Mesenteric fat pad (tissue), 1 donor: ENCODE measurements at places on chromosomes 11 and 22.
A peak's percentile ranks its signal among the peaks of the same experiment; 100 is the strongest.

GRCh38 chr22:19520566-19521305, 3.5 kb downstream of the CLDN5 start:
- DNase-seq: peak; percentile 65

GRCh38 chr11:87116185-87116584, 78.5 kb downstream of the TMEM135 start:
- no peak for DNase-seq

DNA sequence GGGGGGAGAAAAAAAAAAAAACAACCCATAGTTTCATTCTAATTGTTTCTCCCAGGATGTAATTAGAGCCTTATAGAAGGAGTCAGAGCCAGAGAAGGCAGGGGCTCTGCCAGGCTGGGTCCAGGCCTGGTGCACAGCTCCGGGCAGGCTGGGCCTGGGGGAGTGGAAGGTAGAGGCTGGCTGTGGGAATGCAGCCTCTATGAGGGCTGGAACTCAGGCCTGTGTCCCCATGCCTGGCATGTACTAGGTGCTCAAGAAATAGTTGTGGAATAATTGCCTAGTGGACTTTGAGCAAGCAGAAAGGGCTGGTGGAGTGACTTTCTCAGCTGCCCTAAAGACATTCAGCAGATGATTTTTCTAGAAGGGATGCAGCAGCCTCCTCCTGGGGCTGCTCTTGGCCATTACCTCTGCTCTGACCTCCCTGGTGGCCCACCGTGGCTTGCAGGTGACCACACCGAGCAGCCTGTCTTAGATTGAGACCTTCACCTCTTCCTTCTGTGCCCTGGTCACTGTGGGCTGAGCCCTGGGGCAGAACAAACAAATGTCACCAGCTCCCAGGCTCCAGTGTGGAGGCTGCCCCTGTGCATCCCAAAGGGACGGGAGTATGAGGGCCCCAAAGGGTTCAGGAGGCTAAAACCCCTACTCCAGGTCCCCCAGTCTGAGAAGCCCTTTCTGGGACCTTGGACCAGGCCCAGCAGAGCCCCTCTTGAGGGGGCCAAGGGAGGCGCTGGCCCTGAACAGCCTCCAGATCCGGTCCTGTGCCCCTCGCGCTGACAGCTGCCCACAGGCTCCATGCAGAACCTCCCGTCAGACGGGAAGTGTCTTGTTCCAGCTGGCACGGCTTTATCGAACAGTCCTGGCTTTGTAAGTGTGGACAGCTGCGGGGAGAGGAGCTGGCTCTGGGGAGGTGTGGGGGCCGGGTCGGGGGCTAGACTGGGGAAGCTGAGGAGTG, 18.8 kb downstream of the MYEOV start:
- peak; percentile 87 for DNase-seq

GRCh38 chr11:32290783-32291182, 144.6 kb downstream of the WT1 start:
- no peak for DNase-seq

DNA sequence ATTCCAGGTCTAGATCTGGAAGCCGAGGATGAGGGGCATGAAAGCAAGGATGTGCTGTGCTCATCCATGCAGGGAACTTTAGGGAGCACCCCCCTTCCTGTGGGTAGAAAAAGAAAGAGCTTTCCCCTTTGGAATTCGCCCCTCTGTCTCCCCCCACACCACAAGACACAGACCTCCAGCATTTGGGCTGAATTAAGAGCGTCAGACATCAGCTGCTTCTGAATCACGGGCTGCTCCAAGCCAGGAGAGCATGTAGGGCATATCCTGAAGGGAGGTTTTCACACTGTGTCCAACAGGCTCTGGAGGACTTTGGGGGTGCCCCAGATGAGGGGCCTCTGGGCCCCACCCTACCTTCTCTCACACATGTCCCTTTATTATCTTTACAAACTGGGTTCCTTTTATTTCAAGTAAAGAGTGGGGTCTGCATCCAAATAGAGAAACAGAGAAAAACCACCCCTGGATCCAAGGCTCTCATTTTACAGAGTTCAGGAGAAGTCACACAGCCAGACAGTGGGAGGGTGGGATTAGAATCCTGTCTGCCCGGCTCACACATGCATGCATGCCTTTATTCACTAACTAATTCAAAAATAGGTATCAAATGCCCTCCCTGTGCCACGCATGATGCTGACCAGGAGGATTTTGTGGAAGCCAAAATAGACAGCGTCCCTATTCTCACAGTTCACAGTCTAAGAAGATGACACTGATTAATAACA, 52.8 kb downstream of the LRRC32 start:
- DNase-seq: peak; percentile 64

- peak; percentile 60 for DNase-seq
Measured at GRCh38 chr22:49666146-49666809, 161.4 kb downstream of the BRD1 start.

GRCh38 chr11:71525188-71525937, 1.7 kb upstream of the KRTAP5-7 start:
- peak; percentile 45 for DNase-seq

- DNase-seq: no peak
Measured at GRCh38 chr22:48585916-48586798, 1241.5 kb downstream of the BRD1 start.

DNA sequence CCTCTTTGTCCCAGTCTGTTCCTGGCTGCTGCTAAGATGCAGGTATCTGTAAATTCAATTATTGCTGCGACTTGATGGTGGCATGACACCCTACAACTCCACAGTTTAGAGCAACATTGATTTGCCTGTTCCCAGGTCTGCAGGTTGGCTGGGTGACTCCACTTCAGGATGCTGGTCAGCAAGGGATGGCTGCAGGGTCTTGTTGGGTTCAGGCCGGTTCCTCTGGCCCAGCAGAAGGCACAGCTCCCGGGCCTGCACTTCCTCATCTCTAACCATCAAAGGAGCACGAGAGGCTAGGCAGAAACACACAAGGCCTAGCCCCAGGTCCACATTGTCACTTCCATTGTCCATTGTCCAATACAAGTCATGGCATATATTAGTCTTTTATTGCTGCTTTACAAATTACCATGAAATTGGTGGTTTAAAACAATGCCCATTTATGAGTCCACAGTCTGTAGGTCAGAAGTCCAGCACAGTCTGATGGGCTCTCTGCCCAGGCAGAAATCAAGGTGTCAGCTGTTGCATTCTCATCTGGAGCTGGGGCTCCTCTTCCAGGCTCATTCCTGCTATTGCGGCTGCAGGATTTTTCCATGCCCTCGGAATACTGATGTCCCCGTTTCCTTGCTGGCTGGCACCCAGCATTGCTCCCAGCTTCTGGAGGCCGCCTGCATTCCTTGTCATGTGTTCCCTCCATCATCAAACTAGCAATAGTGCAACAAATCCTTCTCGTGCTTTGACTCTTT, 96.6 kb upstream of the LMO1 start:
- no peak for DNase-seq

- DNase-seq: peak; percentile 83
Measured at GRCh38 chr11:107859459-107860239, 1.1 kb upstream of the SLC35F2 start.

DNA sequence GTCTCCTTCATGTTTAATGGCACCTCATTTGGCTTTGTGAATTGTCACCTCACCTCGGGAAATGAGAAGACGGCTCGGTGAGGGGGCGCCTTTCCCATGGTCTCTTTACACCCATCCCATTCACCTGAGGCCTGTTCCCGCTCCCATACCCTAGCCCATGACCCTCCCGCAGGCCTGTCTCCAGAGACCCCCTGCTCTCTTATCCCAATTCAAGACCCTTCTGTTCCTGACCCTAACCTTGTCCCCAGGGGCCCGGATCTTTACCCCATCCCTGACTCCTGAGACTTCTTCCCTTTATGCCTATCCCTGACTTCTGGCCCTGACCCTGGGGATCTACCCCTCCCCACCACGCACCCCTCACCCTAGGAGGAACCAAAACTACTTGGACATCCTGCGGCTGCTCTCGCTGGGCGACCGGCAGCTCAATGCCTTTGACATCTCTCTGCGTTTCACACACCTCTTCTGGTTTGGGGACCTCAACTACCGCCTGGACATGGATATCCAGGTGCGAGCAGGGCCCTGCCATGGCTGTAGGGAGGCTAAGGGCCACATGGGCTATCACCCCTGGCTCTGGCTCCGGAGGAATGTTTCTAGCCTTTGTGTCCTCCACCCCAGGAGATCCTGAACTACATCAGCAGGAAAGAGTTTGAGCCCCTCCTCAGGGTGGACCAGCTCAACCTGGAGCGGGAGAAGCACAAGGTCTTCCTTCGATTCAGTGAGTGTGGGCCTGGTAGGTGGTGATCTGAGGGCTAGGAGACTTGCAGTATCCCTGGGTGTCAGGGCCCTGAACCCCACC, 7.9 kb downstream of the INPPL1 start:
- DNase-seq: no peak

DNA sequence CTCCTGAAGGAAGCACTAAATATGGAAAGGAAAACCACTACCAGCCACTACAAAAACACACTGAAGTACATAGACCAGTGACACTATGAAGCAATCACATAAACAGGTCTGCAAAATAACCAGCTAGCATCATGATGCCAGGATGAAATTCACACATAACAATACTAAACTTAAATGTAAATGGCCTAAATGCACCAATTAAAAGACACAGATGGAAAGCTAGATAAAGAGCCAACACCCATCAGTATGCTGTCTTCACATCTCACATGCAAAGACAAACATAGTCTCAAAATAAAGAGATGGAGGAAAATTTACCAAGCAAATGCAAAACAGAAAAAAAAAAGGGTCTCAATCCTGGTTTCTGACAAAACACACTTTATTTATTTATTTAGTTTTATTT, 171.7 kb downstream of the TTC28 start:
- no peak for DNase-seq

DNA sequence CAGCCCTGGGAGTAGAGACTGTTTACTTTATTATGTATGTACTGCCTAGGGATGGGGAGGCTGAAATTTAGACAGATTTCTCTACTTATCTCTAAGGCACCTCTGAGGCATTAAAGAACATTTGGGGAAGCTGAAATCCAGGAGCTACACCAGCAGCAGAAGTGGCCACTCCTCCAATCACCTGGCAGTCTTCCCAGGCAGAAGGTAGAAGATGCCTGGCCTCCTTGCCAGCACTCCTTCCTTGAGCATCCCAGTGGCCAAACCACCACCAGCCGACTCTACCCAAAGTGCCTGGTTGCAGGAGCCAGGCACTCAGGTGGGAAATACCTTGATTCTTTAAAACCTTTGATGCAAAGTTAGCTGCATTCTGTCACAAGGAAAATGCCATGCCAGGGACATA, 1.9 kb upstream of the FAT3 start:
- DNase-seq: no peak

DNA sequence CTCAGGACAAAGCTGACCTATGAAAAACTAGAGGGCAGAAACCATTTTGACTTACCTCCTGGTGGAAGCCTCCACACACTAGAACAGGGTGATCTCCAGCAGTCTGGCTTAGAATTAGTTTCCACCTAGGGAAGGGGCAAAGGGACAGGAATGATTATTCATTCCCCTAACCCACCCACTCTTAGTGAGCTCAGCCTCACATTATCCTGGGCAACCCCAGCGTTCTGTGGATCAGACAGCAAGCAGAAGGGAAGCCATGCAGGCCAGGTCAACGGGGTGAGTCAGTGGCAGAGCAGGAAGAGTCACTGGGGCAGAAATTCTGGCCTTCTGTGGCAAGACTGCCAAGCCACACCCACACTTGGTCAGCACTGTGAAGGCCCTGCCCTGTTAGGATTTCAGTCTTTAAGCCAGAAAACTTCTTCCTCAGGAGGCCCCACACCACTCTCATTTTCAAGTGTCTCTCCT, 10.5 kb downstream of the NUMA1 start:
- peak; percentile 92 for DNase-seq
